T-helper 9 cell (primary cell): ENCODE measurements at places on chromosomes 5 and 9.

- DNase-seq, result no peak
Observed at GRCh38 chr9:131554087-131554842, 8.9 kb downstream of the PRRT1B start.

DNA sequence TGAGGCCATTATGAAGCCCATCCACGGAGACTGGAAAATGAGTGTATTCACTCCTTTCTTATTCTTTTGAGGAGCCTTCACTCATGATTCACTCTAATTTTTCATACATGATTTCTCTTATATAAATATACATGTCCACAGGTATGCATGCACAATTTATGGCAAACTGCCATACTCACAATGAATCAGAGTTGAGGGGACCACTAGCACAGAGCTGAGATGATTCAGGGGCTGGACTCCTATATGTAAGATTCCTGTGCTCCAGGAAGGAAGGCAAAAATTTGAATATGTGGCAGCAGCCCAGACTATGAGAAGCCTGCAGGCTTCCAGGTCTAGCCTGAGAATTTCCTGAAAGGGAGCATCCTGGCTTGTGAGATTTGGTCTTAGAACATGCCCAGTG is 484.6 kb downstream of the PRELID2 start:
- no peak for DNase-seq

- DNase-seq, result no peak
Observed at GRCh38 chr9:120878188-120879130, 1.5 kb upstream of the PHF19 start.

DNA sequence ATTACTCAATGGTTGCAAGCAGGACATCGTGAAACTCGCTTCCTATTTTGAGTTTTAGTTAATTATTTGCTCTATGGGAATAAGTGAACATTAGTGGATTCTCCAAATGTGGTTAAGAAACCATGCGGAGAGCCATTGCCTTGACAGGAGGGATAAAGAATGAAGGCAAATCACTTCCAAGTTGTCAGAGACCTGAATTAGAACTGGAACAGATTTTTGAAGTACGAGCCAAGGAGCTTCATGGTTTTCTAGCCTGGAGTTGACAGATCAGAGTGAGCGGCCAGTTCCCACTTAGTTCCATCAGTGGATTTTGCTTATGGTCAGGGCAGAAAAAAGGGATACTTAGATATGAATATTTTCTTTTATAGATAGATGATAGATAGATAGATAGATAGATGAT is 171.4 kb upstream of the CDH10 start:
- no peak for DNase-seq

- peak; percentile 15 for DNase-seq
Observed at GRCh38 chr5:116068028-116068632, 16.7 kb upstream of the COMMD10 start.

- no peak for DNase-seq
Observed at GRCh38 chr9:7534211-7534935, 265.2 kb downstream of the DMAC1 start.

DNA sequence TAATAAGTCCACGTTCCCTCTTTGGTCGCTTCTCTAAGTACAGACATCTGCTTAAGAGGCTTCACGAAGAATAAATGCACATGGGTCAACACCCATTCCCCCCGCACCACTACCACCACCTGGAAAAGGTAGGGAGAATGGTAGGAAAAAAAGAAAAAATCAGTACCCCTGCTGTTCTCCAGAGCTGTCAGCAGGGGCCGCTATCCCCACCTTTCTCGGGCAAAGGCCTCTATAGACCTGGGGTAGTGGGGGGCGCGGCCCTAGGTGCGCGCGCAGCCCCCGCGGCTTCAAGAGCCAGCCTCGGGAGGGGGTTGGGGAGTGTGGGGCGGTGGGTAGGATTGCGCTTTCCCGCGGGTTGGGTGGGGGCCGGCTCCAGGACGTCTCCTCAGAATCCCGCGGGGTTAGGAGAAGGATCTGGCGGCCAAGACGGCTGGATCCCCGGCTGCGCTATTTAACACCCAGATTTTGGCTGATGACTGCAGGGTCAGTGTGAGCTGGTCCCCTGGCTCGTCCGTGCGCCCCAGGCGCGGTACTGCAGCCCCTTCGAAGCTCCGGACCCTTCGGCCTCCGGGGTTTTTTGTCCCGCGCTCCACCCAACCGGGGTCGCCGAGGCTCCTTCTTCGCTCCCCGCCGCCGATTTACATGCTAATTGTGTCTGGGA is 1.6 kb upstream of the SEMA6A start:
- DNase-seq, result no peak

GRCh38 chr9:134560206-134560605 is 81.4 kb upstream of the COL5A1 start:
- no peak for DNase-seq

GRCh38 chr9:95870352-95870751 is 5.1 kb upstream of the ERCC6L2 start:
- no peak for DNase-seq

DNA sequence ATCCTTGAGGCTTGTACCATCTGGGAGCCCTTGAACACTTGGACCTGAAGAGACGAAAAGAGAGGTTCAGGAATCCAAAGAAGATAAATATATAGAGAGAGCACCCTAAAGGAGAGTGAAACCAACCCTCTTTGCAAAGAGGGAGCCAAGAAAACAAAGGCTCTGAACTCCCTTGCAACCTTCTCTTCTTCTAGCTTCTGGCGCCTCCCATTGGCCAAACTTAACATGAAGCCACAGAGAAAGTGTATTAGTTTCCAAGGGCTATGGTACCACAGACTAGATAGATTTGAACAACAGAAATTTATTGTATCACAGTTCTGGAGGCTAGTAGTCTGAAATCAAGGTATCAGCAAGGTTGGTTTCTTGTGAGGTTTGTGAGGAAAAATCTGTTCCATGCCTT is 175.1 kb downstream of the HCN1 start:
- DNase-seq, result no peak

- DNase-seq, result no peak
Observed at GRCh38 chr5:172171118-172171517, 16.9 kb downstream of the STK10 start.

- no peak for DNase-seq
Observed at GRCh38 chr5:77852514-77853352, 76.6 kb upstream of the TBCA start.

GRCh38 chr9:6782981-6783380 is 25.2 kb downstream of the KDM4C start:
- DNase-seq, result no peak

- DNase-seq, result no peak
Observed at GRCh38 chr5:160635046-160635445, 213.4 kb downstream of the PTTG1 start.

- no peak for DNase-seq
Observed at GRCh38 chr5:180874804-180875582, 13.9 kb upstream of the ZFP62 start.

DNA sequence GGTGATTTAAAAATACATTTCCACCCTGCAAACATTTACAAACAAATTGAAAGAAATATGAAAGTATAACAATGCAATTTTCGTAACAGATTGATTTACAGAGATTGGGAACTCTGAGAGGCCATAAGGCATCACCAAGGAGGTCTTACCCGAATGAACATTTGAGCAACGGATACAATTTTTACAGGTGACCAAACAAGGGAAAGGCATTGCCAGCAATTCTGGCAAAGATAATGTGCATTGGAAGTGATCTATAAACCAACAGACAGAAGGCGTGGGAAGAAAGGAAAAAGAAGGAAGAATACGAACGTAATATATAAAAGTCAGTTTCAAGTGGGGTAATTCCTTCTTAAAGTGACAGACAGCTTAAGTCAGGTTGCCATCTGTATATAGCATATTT is 295.9 kb downstream of the CDH12 start:
- no peak for DNase-seq

- no peak for DNase-seq
Observed at GRCh38 chr9:35666549-35666948, 1.6 kb upstream of the ARHGEF39 start.

DNA sequence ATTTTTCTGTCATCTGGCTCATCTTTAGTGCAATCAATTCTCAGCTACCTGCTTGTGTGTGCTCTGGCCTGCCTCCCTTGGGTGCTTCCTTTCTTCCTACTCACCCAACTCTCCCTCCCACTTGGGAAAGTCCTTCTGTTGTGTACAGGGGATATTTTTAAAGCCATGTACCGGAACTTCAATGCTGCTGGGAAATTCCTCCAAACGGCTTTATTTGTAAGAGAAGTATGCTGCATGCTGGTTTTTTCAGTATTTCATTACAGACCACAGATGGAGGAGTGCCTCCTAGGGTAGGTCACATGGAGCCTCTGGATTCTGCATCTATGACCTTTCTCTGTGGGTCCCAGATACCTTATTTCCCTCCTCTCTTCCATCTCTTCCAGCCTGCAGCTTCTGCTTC is 5.4 kb upstream of the HMHB1 start:
- no peak for DNase-seq

DNA sequence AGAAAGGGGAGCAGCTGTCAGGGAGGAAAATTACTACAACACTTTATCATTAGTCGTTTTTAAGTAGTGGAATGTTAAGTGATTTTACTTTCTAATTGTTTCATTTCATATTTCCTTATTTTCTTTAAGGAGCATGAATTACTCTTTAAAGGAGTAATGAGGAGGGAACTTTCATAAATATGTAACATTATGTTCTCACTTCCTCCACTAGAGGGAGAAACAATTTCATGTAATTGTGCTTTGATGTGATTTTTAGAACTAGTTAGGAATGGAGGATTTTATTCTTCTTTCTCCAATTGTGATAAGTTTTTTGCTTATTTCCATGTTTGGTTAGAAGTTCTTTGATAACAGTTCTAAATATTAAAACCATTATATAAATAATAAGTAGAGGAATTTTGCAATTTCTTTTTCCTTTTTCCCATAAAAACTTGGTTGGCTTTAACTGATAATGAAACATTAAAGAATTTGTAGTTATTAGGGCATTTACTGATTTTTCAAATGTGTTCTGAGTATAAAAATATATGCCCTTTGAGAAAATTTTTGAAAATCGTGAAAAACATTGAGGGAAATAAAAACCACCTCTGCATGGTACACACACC is 25.6 kb downstream of the CEP78 start:
- no peak for DNase-seq
